ENCODE measurements at places on chromosomes 5 and 9. TPM values are rescaled to one million over a fixed set of nuclear protein-coding genes. Genes with fewer than 3 reads are reported as not detected.
A peak's percentile ranks its signal among the peaks of the same experiment; 100 is the strongest.

DNA sequence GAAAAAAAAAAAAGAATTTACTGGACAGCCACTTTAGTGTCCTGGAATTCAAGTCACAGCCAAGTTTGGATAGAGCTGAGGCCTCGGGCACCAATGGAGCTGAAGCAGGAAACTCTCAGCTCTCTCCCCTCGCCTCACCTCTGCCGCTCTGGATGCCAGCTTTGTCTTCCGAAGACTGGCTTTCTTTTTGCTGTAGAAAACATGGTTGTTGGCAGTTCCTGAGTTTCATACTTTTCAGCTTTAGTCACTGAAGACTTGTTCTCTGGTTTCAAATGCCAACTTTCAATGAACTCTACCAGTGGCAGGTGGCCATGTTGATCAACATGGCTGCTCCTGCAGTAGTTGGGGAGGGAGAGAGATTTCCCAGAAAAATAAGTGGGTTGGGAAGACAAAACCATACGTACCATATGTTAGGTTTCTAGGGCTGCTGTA, 142.2 kb downstream of the SNX18 start:
- no peak for DNase-seq

FUT7 gene
- not detected for polyA plus RNA-seq

GRCh38 chr5:157328277-157328912, 62.5 kb downstream of the CYFIP2 start:
- DNase-seq: peak; percentile 71

GRCh38 chr5:98563885-98564653, 209.4 kb upstream of the RGMB start:
- no peak for DNase-seq

TAF9 gene
- polyA plus RNA-seq: 61.6 TPM

PCDHB12 gene
- polyA plus RNA-seq: 4.6 TPM

CCDC192 gene
- polyA plus RNA-seq: 1.5 TPM

- peak; percentile 28 for DNase-seq
These were observed 84.7 kb upstream of the TNFSF8 start for GRCh38 chr9:115015018-115015635.

ZNF658 gene
- 9.2 TPM for polyA plus RNA-seq

MYO10 gene
- polyA plus RNA-seq: 43.8 TPM

IL5 gene
- 0.53 TPM for polyA plus RNA-seq

- DNase-seq: no peak
These were observed 30.2 kb downstream of the PTPN3 start for GRCh38 chr9:109467936-109468335.

PCDHA2 gene
- polyA plus RNA-seq: 0.20 TPM

DNA sequence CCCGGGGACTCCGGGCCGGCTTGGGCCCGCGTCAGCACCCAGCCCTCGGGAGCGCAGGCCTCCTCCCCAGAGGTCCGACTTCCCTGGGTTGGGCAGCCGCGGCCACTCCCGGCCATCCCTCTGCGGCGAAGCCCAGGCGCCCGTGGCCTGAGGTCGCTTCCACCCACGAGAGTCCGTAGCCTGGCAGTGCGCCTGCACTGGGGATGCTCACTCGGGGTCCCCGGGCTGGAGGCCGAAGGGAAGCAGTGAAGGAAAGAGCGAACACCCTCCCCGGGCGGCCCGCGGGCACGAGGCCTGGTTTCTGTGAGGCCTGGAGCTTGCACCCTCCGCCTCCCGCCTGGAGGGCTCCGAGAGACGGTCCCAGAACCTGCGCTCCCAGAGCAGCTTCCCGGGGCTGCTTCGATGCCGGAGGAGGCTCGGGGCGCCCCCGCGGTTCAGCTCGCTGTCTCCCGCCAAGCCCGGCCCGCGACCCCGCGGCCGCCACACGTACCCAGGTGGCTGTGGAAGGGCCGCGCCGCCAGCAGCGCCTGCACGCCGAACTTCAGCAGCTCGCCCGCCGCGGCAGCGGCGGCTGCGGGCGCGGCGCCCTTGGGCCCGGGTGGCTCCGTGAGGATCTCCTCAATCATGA, 607 bp downstream of the BARX1 start:
- no peak for DNase-seq

TRIM36 gene
- polyA plus RNA-seq: 3.0 TPM
